Neuronal stem cell (in vitro differentiated cells): ENCODE measurements at places on chromosomes 4 and X.
A peak's percentile ranks its signal among the peaks of the same experiment; 100 is the strongest.

DNA sequence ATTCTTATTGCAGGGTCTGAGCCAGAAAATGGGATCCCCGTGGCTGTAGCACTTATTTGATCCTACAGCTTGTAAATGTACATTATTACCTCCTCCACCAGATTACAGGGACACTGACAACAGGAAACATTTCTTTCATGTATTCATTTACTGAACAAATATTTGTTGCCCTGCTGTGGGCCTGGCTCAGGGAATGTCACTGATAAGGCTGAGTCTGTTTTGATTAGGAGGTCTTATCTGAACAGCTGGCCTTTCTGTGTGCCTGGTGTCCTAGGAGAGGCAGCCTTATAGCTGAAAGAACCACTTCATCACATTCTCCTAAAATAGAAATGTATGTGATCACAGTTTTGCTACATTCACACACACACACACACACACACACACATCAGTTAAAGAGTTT is 45.5 kb upstream of the PROM1 start:
- DNase-seq, result no peak

DNA sequence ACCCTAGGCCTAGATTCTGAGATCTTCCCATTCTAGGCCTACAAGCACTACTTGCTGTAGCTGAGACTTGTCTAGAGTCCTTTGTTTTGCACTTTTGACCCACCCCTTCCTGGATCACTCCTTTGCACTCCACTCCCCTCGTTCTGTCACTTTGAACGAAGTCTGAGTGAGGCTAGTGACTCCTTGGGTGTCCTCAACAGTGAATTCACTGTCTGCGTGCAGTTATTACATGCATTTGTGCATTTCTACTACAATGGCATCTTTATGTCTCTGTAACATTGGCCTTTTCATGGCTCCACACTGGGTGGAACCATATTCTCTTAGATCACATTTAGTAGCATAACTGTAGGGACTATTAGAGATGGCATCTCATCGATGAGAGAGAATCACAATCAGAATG is 50.5 kb downstream of the OCRL start:
- DNase-seq, result no peak

GRCh38 chrX:153878969-153879653 is 6.9 kb downstream of the L1CAM start:
- no peak for DNase-seq

- DNase-seq, result no peak
Observed at GRCh38 chr4:159977907-159978617, 875.2 kb downstream of the RAPGEF2 start.

- peak; percentile 73 for DNase-seq
Observed at GRCh38 chr4:138870737-138871554, 144.6 kb upstream of the NOCT start.

DNA sequence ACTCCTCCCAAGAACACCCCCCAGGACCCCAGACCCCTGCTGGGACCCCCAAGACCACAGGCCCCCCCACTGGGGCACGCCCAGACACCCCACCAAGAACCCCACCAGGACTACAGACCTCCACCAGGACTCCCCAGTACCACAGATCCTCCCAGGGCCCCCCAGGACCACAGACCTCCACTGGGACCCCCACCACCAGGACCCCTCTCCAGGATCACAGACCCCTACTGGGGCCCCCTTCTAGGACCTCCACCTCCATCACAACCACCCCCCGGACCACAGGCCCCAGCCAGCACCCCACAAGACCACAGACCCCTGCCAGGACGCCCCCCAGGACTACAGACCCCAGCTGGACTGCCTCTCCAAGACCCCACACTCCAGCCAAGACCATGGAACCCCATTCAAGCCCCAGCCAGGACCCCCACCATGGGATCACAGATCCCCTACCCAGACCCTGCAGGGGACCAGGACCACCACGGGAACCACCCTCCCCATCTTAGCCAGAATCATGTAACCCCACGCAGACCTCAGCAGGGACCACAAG is 855 bp upstream of the DHRSX start:
- DNase-seq, result no peak

DNA sequence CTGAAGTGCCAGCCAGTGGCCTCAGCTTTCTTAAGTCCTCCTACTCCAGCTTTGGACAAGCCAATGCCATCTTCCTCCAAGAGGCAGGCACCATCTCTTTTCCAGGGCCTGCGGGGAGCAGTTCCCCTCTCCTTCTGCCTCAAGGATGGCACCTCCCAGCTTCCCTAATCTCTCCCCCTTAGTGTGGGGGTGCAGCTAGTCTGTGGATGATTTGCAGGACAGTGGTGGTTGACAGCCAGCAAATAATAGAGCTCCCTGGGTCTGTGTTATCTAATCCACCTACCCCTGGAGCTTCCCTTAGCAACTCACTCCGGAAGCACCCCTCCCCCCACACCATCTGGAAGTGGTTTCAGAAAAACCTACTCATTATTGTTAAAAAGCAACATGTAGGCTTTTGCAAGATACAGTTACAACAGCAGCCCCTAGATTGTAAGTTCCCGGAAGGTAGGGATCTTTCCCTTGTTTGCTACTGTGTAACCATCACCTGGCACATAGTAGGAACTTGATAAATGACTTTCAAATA is 247.1 kb downstream of the BCOR start:
- DNase-seq, result no peak

DNA sequence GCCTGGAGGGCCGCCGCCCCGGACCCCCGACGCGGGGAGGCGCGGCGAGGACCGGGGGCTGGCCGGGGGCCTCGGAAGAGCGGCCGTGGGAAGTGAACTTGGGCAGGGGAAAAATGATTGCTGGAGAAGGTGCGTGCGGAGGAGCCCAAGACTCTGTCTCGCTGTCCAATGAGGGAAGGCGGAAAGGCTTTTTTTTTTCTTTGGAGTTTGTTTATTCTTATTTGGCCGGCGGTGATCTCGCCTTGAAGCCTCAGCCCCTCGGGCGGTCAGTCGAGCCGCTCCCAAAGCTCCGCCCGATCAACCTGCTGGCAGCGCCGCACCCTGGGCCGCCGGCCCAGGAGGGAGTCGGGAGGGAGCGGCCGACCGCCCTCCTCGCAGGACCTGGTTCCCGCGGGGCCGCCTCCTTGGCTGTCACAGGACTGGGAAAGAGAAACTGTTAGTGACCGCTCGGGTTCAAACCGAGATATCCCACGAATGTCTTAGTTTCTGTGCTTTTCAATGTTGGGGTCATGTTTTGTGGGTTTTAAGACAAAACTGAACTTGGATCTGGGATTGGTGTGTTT is 2.5 kb downstream of the CPEB2 start:
- DNase-seq, result peak; percentile 32

DNA sequence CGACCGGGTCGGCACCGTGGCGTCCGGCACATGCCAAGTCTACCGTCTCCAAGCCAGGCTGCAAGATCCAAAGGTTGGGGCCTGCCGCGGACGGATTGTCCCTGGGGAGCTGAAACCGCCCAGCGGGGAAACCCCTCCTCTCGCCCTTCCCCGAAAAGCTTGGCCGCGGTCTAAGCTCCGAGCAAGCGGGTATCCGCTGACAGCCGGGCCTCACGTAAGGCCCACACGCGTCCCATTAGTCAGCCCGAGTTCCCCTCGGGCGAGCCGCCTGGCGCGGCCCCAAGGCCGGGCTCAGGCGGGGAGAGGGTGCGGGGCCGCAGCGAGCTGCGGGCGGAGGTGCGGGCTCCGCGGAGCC is 6.8 kb upstream of the BCOR start:
- DNase-seq, result no peak

DNA sequence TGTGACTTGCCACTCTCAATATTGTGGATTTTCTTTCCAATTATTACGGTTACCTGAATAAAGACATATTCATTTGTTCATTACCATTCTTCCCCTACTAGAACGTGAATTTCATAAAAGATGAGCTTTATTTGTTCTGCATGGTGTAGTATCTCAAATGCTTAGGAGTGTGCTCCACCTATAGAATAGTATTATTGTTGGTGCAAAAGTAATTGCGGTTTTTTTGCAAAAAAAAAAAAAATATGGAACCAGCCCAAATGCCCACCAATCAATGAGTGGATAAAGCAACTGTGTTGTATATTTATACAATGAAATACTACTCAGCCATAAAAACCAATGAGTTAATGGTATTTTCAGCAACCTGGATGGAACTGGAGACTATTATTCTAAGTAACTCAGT is 525.5 kb upstream of the PRKX start:
- DNase-seq, result no peak

DNA sequence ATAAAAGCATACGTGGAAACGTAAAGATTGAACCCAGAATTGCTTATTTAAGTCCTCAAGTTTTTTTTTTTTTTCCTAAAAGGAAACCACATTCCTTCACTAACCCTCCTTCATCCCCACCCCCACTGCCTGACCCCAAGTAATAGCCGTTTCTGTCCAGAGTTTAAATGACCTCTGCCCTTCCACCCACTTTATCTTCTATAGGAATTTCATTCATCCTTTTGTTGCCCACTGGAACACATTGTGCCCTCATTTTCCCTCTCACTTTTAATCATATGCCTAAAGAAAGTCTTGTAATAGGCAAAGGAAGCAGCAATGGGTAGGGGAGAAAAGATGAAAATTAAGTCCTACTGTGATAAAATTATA is 62.7 kb downstream of the SH3RF1 start:
- DNase-seq, result peak; percentile 73

DNA sequence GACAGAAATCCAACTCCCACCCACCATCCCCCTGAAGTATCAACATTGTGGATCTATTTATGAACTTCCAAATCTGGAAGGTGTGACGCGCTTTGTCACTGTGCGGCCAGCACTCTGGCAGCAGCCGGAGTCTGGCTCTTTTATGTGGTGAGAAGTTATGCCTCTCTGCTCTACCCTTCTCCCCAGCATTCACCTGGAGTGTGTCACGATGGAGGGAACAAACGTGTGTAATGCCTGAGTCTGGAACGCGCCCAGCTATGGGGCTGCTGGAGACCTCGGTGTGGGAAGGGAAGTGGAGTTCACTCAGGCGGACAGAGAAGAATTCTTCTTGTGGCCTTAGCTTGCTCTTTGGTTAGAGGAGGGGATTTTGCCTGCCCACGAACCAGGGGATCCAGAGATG is 222.1 kb upstream of the RPL34 start:
- no peak for DNase-seq

- DNase-seq, result no peak
Observed at GRCh38 chr4:38078590-38079421, 118.6 kb downstream of the PTTG2 start.

GRCh38 chr4:54542540-54543041 is 115.2 kb upstream of the KIT start:
- DNase-seq, result no peak

DNA sequence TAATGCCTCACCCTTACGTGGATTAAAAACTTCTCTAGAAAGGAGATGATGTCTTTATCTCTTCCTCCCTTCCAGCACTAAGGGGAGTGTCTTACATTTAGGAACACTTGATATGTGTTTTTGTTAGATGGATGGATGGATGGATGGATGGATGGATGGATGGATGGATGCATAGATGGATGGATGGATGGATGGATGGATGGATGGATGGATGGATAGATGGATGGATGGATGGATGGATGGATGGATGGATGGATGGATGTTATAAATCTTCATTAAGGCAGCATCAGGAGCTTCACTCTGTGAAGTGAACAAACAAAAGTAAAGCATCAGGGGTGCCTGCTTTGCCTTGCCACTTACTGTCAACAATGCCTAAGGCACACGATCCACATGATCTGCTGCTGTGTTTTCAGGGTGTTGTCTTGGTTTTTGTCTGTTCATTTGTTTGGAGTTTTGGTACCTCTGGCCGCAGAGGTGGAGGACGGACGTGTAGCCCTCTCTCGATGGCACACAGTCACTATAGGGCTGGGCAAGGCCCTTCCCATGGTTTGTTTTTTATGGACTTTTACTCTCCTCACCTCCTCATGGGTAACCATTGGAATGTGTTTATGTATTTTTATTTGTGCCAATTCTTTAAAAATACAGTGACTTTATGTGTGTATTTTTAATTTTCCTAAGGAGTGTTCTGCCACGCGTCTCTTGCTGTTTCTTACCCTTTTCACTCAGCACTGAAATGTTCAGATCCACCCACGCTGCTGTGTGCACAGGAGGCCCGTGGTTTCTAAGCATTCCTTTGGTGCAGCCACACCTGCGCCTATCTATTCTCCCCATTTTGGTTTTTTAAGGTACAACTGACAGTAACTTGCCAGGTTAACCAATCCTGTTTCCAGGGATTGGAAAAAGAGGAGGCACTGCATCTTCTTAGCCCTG is 91.8 kb upstream of the ENPP6 start:
- no peak for DNase-seq

DNA sequence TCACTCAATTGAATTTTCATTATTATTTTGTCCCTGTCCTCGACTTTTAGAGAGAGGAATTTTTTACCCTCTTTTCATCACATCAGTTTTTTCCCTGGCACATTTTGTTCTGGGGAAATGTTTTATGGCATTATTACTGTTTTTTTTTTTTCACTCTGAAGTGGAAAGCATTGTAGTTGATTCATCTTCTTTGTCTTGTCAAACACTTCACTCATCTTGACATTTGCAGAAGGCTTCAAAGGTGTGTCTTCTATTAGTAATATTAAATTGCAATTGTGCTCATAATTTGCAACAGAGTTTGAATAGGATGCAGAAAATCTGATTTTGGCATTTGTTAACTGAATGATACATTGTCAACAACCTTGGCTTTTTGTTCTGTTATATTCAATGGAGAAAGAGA is 545.4 kb upstream of the ARX start:
- no peak for DNase-seq
